Stimulated activated CD4-positive, alpha-beta T cell treated with anti-CD3 and anti-CD28 coated beads, Interleukin-4, amount 100 ng/mL, for 24 hours (primary cell): ENCODE measurements at places on chromosomes 7 and 10.
A peak's percentile ranks its signal among the peaks of the same experiment; 100 is the strongest.

DNA sequence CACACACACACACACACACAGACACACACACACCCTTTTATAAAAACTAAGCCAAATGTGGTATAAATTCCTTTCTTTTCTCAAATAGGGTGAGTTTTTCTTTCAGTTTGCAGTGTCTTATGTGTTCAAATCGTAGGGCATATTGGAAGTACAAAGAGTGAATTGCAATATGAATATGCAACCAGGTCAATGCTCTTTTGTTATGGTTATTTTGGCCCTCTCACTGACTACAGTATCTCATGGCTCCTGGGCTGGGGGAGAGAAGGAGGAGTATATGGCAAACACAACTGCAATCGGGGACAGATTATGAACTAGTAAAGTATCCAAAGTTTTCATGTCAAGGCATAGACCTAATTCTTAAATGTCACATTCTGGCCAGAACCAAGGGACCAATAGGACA, 301.9 kb downstream of the PLXDC2 start:
- DNase-seq, result no peak

DNA sequence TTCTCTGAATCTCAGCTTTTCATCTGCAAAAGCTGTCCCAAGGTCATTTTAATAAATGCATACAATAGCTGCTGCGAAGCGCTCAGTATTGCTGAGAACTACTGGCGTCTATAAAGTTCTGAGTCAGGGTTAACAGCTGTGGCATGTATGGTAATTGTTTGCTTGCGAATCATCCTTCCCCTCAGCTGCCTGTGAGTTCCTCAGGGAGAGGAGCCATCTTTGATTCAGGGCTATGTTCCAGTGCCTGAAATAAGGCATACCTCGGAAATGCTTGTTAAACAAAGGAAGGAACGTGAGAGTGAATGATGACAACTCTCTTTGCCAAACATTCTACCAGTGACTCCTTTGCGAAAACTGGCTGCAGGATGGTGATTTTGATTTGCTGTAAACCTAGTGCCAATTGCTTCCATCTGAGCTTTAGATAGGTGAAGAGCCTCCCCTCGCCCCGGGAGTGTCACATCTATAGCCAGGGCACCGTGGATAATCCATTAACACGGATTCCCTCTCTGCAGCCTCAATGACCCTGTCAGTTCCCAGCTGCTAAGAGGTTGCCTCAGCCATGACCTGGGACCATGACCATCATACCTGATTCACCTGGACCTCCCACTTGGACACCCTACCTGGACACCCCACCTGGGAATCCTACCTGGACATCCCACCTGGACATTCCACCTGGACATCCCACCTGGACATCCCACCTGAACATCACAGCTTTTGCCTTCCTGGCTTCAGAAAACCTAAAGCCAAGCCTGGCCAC, 39.6 kb downstream of the GPRIN2 start:
- DNase-seq, result peak; percentile 3

- DNase-seq, result no peak
Observed at GRCh38 chr7:47725031-47725780, 143.3 kb upstream of the TNS3 start.

- no peak for DNase-seq
Observed at GRCh38 chr7:51068401-51068800, 248.2 kb downstream of the COBL start.

GRCh38 chr10:35696392-35697287, 54.5 kb upstream of the FZD8 start:
- DNase-seq, result no peak

GRCh38 chr10:98296524-98296923, 28.5 kb upstream of the LOXL4 start:
- no peak for DNase-seq

DNA sequence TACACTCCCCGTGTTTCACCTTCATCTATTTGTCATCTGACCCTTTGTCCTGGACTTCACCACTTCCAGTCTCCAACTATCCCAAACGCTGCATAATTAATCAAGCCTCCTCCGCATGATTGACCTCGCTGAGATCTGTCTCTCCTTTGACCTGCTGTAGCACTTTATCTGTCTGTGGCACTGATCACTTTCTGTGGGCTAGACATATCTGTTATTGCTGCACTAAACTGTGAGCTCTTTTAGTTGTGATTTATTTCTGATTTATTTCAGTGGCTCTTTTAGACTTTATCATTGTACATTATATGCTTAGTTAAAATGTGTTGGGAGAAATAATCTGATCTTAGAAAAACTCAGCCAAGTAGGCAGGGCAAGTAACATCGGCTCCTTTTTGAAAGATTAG, 91.9 kb upstream of the GATA3 start:
- DNase-seq, result no peak

GRCh38 chr10:109914966-109915365, 8.3 kb downstream of the XPNPEP1 start:
- peak; percentile 56 for DNase-seq

DNA sequence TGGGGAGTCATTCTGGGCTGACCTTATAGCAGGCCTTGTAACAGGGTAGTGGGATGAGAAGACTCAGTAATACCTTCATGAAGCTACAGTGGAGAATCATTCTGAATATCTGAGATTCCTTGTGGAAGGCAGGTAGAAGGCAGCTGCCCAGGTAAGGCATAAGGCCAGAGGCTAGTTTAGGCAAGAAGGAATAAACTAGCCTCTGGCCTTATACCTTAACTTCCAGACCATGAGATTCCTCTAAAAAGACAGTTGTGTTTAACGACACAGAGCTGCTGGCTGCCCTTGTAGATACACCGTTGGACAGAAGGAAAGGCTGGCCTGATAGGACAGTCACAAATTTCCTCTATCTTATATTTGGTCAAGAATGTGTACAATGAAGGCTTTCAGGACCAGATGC, 268.2 kb downstream of the PLXDC2 start:
- no peak for DNase-seq

DNA sequence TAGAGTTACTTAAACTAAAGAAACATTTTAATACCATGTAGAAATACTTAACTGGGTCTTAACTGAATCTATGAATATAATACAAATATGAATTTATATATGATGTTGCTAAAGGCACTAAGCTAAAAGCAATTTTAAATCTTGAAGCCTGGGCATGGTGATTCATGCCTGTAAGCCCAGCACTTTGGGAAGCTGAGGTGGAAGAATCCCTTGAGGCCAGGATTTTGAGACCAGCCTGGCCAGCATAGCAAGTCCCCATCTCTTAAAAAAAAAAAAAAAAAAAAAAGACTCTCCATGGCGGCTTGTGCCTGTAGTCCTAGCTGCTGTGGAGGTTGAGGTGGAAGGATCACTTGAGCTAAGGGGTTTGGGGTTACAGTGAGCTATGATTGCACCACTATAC, 95.3 kb downstream of the CCSER2 start:
- DNase-seq, result no peak

DNA sequence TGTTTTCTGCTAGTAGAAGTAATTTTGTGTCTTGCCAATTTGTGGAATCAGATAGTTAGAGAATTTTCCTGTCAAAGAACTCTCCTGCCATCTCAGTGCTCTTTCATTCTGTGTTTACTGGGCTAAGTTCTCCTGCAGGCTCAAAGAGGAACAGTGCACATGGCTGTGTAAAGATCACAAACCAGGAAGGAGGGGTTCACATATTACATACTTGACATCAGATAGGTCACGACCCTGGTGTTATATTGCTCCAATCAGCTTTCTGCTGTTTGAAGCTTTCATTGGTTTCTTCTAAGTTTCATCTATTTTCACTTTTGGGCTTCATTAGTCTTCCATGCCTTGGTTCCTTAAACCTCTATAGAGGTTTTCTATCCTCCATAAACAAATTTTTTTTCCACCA, 13.5 kb upstream of the ELMO1 start:
- no peak for DNase-seq

GRCh38 chr10:9137368-9137767, 1082.9 kb downstream of the GATA3 start:
- DNase-seq, result no peak

GRCh38 chr7:111578754-111579153, 16.5 kb upstream of the IMMP2L start:
- DNase-seq, result no peak

GRCh38 chr10:87671139-87671815, 11.6 kb downstream of the PAPSS2 start:
- DNase-seq, result no peak

DNA sequence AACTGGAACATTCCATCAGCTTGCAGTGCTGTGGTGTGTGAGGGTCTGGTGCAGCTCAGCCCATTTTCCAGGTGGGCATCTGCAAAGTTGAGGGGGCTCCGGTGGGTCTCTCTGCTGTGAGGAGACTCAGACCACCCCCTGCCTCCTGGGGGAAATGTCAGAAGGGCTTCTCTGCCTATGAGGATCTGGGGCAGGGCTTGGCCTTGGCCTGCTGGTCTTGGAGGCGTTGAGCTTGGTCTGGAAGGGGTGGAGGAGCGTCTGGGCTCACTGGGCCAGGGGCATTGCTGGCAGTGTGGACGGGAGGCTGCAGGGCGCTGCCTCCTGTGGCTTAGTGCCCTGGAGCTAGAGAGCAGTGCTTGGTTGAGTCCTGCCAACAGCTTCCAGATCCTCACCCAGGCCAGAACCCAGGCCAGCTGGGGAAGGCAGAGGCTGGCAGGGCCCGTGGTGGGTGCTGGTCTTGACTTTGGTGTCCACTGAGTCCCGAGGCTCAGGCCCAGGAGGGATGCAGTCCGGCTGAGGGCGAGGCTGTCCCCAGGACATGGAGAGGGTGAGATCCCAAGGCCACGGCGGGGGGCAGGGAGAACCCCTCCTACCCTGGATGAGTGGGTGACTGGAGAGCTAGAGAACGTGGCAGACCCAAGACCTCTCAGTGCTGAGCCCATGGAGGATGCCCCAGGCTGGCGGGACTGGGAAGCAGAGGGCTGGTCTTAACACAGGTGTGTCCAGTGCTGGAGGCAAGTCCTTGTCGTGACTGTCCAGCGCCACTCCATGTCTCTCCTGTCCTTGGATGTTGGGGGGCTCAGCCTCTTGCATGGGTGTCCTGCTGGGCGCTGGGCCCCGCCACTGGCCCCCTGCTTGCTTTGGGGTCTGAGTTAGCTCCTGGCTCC, 2.8 kb downstream of the SPRN start:
- DNase-seq, result no peak

DNA sequence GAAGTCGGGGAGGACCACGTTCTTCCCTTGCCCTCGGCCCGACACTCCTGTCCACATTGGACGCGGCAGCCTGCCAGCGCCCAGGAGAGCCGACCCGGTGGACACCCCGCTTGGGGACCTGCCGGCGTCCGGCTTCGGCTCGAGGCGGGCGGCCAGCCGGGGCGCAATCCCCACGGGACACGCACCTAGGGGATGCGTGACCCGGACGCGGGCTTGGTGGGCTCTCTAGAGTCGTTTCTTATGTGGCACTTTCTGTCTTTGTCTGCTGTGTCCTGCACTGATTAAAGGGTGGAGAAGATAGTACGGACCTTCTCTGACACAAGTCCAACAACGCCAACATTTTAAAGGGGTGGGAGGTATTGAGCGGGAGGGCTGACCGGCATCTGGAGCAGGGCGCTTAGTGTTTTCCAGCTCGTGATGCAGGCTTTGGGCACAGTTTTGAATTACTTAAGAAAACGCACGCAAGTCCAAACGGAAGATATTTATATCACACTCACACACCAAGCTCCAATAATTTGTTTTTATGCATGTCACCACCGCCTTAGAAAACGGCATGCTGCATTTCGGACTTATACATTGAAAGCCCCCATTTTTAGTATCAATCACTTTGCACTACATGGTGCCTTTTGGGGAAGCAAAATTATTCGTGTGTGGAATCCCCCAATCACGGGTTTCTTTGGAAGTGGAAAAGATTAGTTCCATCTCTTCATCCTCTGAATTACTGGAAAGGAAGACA, 3.9 kb upstream of the SPAG6 start:
- no peak for DNase-seq

GRCh38 chr10:118210276-118210675, 131.8 kb downstream of the FAM204A start:
- DNase-seq, result no peak

- no peak for DNase-seq
Observed at GRCh38 chr7:130844811-130845580, 111.0 kb upstream of the KLF14 start.

DNA sequence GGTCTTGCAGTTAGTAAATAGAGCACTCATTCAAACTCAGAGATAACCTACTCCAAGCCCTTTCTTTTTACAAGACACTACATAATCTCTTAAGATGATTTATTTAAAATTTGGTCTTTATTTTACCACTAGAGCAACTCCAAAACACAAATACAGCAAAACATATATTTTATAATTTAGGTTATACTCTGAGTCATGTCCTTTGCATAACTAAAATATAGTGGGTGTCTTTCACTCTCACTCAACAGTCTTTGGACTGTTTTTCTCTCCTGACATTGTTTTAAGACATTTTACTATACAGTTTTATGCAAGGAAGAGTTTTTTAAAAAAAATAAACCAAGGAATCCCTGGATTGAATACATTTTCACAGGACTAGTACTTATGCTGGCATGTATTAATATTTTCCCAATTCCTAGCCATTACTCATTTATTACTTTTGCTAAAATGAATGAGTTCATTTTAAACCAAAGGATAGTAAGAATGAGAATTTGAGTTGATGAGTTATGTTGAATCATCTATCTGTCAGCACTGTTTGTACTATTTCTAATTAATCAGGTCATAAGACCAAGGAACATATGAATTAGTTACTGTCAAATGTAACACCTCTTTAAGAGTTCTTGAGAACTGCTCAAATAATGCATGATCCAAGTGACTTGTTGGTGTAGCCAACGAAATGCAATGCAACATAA, 303.1 kb upstream of the FZD1 start:
- DNase-seq, result no peak

DNA sequence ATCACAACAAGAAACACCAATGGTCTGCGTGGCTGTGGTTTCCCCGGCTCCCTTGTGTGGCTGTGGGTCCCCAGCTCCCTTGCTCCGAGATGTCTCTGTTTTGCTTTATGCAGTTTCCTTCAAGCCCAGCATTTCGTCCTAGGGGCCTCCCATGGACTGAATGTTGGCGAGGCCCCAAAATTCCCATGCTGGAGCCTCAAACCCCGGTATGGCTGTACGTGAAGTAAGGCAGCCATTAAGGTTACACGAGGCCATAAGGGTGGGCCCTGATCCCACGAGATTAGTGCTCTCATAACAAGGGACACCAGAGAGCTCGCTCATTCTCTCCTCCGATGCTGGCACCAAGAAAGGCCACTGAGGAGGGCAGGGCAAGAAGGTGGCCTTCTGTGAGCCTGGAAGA, 44.6 kb downstream of the INSIG1 start:
- DNase-seq, result no peak

DNA sequence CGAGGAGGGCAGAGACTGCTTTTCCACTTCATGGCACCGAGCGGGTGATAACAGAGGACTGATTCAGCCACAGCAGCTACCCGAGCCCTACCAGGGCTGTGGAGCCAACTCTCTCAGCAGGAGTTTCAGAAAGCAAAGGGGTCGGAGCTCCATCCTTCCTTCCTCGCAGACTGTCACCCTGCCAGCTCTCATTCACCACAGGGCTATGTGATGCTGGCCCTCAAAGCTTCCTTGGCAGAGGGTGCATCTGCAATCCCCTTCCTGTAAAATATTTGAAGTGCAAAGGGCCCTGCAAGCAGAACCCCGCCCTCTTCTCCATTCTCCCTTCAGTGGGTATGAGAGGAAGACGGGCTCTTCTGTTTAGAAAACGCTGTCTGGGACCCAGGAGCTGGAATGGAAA, 105.3 kb upstream of the LYZL2 start:
- no peak for DNase-seq
